ENCODE measurements at places on chromosomes 2 and 18.
A peak's percentile ranks its signal among the peaks of the same experiment; 100 is the strongest.

GRCh38 chr18:6382963-6383362 lies 31.7 kb downstream of the L3MBTL4 start:
- no peak for DNase-seq

- DNase-seq, result no peak
These were observed 416.6 kb upstream of the TRIB2 start for GRCh38 chr2:12300019-12300602.

- DNase-seq, result no peak
These were observed 348.9 kb downstream of the HRH4 start for GRCh38 chr18:24809173-24809950.

DNA sequence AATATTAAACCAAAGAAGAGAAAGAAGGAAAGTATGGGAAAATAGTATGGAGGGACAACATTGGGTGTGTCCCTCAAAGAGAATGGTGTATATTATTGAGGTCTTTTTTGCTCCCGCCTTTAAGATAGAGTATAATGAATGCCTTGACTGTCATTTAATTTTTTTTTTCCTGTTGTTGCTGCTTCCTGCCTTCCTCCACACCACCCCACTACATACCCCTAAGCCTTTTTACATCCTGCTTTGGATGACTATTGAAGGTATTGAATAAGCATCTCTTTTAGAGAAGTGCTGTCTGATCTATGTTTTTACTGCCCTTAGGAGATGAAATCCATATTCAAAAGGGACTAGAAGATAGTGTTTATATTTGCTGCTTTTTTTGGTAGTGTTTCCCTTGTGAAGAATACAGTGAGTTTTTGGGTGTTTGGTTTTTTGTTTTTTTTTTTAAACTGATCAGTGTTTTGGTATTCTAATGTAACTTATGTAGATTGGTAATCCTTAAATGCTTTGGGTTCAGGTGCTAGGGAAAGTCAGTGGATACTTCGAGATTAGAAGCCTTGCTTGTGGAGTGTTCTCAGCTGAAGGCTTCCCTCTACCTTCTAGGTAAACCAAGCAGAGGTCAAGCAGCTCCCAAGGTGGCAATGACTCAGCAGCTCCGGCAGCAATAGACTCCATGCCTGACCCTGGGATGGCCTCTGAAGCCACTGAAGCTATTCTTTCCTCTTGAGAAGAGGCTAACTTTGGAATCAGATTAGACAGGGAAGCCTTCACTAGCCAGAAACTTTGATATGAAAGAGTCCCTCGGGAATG lies 5.0 kb downstream of the FZD7 start:
- no peak for DNase-seq

GRCh38 chr2:10773821-10774341 lies 38.7 kb downstream of the PDIA6 start:
- DNase-seq, result no peak

- no peak for DNase-seq
These were observed 36.0 kb downstream of the SMIM21 start for GRCh38 chr18:75391279-75392225.

DNA sequence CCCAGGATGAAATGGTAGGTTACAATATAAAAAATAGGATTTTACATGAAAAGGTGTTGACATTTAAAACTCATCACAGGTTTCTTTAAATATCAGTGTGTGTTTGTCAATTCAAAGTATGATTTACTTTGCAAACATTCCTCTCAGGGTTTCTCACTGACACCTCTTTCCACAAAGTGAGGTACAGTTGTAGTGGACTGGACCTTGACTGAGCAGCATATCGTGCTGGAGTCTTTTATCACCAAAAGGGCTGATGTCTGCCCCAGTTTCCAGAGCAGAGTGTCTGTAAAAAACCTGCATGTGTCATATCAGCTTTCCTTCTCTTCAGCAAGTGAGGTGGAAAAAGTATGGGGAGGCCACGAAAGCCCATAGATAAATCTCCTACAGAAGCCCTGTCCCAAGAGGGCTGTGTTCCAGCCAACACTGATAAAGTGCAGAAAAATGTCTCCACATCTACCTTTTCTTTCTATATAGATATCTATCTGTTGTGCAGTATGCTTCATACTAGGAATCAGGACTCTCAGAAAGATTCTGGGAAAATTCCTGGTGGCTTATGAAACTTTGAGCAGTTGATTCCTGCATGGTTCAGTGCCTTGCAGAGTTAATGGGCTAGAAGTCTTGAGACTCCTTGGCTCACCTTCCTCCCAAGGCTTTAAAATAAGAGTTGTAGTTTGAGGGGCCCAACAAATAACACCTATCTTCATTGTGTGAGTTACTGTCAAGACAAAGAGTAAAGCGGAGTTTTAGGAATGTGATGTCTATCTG lies 6.9 kb downstream of the ACYP2 start:
- no peak for DNase-seq

- no peak for DNase-seq
These were observed 39.5 kb upstream of the TACR1 start for GRCh38 chr2:75238670-75239330.

GRCh38 chr2:177783835-177784744 lies 288.5 kb downstream of the PDE11A start:
- no peak for DNase-seq

DNA sequence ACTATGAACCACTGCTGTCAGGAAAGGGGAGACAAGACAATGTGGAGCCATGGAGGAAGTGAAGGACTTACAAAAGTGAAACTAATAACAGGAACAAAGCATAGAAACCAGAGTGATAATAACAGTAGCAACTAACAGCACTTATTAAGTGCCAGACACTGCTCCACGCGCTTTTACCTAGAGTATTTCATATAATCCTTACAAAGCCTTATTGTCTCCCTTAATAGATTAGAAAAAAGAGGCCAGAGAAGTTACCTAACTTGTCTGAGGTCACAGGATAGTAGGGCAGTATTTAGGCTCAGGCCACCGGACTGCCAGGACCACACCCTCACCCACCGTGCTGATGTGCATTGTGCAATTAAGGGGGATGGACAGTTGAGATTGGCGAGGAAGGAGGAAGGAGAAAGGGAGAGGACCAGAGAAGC lies 98.6 kb upstream of the NFU1 start:
- DNase-seq, result no peak

GRCh38 chr2:3532941-3533340 lies 13.6 kb upstream of the ADI1 start:
- no peak for DNase-seq

- DNase-seq, result no peak
These were observed 21.1 kb downstream of the NEURL3 start for GRCh38 chr2:96484091-96484490.

DNA sequence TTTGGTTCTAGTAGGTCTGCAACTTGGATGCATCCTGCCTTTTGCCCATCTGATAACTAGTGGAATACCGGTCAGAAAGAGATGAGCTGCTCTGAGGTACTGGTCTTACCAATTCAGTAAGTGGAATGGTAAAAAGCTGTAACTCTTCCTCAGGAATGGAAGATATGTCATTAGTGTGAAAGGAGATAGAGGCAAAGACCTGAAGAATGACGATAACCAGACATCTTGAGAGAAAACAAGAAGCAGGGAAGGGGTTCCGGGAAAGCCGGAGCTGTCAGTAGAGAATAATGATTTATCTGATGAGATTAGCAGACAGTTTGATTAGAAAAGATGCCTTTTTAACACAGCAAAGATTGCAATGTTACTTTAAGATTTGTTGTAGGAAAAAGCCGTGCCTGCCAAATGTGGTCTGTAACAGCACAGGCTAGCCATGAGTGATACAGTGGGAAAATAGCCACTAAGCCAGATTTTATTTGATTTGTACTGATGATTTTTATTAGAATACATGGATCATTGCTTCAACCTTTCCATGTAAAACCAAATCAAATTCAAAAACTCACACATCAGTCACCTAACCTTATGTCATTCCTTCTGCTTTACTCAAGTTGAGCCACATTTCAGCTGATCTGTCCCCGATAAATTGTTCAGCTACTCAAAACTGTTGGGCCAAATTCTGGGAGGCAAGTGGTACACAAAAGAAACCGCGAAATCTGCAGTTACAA lies 110.0 kb downstream of the TCF4 start:
- no peak for DNase-seq

GRCh38 chr2:109194620-109194937 lies 65.6 kb downstream of the SH3RF3 start:
- DNase-seq, result no peak

GRCh38 chr2:100713106-100713505 lies 106.8 kb upstream of the NPAS2 start:
- no peak for DNase-seq

GRCh38 chr2:36672199-36672598 lies 24.3 kb upstream of the VIT start:
- DNase-seq, result no peak

GRCh38 chr2:33313039-33313438 lies 163.4 kb upstream of the RASGRP3 start:
- DNase-seq, result no peak

DNA sequence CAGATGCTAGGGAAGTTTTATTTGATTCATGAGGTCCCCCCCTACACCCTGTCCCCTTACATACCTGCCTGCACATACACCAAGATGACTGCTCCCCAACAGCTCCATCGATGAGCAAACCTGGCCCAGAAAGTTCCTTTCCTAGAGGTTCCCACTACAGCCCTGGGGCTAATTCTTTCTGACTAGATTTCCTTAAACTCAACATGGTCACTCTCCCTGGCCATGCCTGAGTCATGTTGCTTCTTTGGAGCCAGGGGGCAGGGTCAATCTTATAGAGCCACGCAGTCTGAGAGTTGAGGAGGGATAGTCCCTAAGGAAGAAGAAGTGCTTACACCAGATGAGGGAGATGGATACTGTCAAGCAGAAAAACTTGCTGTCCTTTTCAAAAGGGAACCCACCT lies 67.7 kb upstream of the GLI2 start:
- DNase-seq, result no peak

DNA sequence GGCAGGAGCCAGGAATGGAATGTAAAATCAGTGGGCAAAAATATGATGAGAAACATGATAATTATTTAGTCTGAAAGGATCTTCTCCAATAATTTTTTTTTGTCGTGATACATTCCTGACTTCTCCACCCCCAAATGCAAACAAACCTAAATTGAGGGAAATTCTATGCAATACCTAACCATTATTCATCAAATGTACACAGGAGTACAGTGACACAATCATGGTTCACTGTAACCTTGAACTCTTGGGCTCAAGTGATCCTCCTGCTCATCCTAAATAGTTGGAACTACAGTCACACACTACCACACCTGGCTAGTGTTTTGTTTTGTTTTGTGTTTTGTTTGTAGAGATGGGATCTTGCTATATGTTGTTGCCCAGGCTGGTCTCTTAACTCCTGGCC lies 46.5 kb downstream of the RAB10 start:
- no peak for DNase-seq

- peak; percentile 39 for DNase-seq
These were observed 173.8 kb downstream of the ICOS start for GRCh38 chr2:204110338-204110741.

- DNase-seq, result no peak
These were observed 34.0 kb upstream of the KLF11 start for GRCh38 chr2:10009271-10009810.

GRCh38 chr18:75455249-75456198 lies 28.0 kb upstream of the SMIM21 start:
- no peak for DNase-seq

GRCh38 chr2:24792874-24793760 lies at the start of the genes CENPO and PTRHD1:
Gene CENPO (plus strand): TSS chr2:24793425. CDS start chr2:24793920, 495 bp downstream.
Gene PTRHD1 (minus strand): TSS chr2:24793391. CDS start chr2:24793377, 14 bp downstream.
- peak; percentile 94 for DNase-seq

DNA sequence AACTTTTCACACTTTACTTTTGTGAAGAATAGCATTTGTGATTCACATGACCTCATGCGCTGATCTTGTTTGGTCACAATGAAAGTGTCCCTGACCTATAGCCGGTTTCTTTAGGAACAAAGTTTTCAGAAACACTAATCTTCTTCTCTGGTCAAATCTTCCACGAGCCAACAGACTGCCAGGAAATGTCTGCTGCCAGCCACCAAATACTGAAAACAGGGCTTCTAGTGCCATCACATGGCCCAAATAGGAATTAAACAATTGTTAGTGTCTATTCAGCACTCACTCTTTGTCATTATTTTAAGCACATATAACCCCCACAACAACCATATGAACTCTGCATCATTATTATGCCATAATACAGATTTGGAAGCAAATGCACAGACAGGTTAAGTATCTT lies 286.5 kb upstream of the SYT4 start:
- DNase-seq, result no peak
